CD4-positive, alpha-beta T cell treated with Interferon gamma for 1 hour (primary cell): ENCODE measurements at places on chromosomes 1 and 21.

GRCh38 chr1:77143529-77144121, 75.6 kb downstream of the PIGK start:
- no peak for DNase-seq

- no peak for DNase-seq
These were observed 239.2 kb downstream of the SMYD3 start for GRCh38 chr1:246267896-246268295.

GRCh38 chr1:229227298-229227919, 43.5 kb upstream of the RAB4A start:
- DNase-seq, result peak; percentile 79

- DNase-seq, result no peak
These were observed 18.6 kb downstream of the DCAF8 start for GRCh38 chr1:160243767-160244166.

DNA sequence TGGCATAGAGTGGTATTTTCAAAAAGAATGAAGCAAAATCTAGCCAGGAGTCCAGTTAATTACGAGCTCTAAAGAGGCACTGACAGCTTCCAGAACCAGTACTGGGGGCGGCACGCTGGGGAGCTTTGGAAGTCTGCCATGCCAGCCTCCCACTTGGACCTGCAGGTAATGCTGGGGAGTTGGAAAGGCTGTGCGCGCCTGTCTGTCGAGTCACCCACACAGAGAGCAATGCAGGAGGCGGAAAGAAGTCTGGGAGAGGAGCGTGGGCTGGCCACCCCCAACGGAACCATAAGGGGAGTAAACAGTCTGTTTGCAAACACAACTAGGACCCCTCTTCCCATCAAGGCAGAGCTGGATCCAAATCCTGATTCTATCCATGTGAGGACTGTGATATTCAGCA, 84.5 kb downstream of the BEND5 start:
- DNase-seq, result no peak

DNA sequence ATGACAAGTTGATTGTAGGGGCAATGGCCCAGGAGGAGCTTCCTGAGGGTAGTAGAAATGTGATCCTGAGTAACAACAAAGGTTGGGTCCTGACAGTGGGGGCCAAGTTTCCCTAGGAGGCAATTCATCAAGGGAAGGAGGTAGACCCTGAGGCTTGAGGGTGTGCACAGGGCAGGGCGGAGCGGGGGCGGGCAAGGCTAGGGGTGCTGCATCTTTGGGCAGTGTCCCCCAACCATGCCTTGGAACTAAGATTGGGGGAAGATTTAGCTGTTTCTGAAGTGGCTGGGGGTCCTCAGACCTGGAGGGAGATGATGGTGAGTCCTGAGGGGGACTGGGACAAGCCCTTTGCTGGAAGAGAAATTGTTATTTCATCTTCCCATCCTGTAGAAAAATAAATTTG, 50.9 kb downstream of the HUNK start:
- no peak for DNase-seq

GRCh38 chr1:192824511-192824910, 15.7 kb downstream of the RGS2 start:
- DNase-seq, result no peak

DNA sequence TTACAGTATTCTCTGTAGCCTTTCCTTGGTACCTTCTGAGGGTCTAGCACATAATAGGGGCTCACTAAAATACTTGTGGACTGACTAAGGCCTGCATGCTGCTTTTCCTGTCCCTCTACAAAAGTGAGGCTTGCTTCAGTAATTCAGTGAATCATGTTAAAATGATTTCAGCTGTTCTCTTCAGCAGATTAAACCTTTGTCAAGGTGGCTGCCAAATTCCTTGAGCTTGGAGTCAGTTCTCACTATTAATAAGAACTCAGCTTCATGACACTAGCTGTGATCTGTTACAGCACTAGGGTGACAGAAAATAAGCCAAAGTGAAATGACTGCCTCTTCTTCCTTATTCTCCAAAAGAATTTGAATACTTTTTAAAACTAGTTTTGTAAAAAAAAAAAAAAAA, 128.8 kb downstream of the KCNN3 start:
- no peak for DNase-seq

GRCh38 chr1:188590641-188591040, 1761.9 kb downstream of the PLA2G4A start:
- DNase-seq, result no peak

DNA sequence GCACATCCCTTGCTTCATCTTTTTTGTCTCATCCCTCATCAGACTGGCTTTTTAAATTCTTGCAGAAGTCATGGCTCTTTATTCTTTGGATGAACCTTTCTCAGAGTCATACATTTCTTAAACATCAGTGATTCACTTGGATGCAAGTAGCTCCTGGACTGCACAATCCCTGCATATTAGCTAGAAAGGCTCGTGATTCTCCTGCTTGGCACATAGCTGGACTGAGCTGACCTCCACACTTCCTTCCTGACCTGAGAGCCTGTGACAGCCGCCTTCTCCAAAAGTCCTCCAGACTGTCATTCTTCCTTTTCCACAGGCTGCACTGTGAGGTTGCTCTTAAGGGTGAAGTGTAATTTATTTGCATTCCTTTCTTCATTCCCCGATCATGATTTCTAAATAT, 109.4 kb downstream of the RGL1 start:
- no peak for DNase-seq

GRCh38 chr1:213374369-213374768, 323.3 kb downstream of the RPS6KC1 start:
- DNase-seq, result no peak

DNA sequence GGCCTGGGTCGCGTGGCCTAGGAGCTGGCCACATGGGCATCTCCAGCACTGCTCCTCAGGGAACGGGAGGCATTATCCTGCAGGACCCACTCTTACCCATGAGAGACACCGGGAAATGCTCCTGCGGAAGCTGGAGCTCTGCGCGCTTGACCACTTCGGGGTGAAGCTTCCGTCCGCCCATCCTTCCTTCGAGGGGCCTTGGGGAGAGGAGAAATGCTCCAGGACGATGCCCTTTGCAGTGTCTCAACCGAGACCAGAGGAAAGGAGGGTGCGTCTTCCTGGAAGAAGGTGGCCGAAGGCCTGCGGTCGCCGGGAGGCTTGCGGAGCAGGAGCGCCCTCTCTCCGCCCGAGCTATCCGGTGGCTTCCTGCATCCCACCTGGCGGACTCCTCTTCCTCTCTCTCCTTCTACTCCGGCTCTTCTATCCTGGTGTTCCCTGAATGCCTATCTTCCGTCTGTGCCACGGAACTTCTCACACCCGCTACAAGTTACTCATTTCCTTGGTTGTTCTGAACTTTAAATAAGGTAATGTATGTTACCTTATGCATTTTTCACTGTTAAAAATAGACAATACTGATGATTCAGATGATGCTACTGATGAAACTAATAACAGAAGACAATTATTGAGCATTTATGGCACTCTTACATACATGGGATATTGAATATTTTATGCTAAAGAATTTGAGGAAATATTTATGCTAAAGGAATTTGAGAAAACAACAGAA, 91.4 kb downstream of the PRKAB2 start:
- DNase-seq, result no peak

DNA sequence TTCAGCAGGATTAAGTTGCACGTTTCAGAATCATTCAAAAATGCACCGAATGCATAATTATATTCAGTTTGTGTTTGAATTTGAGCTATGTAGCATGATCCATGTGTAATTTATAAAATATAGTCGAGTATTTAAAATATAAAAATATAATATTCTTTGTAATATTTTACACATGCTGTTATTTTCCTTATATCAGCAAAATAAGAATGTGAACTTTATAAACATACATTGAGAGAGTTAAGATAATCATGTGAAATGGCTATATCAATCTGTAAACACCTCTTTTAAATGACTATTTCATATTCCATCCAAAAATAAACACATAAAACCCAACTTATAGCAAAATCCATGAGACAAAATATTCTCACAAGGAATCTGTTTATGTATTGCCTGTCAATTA, 303.7 kb downstream of the LRRC7 start:
- no peak for DNase-seq

DNA sequence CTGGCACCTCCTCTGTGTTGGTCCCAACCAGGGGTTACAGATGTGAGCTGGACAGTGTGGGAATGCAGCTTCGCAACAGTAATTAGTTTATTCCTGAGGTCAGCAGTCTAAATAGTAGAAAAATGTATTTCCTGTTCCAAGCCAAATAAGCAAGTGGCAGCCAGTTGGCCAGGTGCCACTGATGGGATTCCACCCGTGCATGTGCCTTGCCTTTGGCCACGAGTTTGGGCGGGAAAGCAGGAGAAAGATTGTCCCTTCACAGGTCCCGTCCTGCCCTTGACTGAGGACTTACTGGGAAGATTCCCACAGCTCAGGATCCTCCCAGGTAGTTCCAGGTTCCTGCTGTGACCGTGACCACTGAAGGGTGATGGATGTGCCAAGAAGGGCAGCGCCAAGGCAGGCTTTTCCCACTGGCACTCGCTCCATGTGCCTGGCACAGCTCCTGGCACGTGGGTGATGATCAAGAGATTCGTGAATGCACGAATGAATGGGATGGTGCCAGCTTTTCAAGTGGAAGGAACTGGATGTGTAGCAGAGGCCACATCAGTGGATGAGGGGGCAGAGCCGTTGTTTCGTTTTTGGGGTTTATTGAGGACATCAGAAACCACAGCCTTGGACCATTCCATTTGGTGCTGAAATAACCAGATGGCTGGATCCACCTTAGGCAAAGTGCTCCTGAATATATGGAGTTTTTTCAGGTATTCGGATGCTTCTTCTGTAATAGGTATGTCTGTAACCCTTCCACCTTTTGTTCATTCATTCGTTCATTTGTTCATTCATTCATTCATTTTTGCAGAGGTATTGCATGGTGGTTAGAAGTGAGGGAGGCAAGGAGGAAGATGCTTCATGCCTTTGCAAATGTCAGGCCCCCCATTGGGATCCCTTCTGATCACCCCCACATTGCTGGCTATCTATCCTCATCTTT, 62.4 kb upstream of the WNT4 start:
- no peak for DNase-seq

DNA sequence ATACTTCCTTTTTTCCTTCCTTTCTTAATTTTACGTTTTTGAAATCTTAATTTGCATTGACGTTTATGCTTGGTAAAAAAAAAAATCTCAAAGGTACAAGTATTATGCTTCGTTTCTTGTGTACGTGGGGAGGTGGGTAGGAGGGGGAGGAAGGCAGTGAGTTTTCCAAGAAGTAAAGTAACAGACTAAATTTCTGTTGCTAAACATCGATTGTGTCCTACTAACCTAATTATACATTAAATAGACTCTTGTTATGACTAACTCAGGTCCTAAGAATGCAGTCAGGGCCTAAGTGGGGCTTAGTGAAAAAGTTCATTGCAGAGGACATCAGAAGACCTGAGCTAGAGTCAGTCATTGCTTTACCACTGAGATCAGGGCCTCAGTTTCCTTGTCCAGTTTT, 17.5 kb downstream of the NEK7 start:
- peak; percentile 14 for DNase-seq

DNA sequence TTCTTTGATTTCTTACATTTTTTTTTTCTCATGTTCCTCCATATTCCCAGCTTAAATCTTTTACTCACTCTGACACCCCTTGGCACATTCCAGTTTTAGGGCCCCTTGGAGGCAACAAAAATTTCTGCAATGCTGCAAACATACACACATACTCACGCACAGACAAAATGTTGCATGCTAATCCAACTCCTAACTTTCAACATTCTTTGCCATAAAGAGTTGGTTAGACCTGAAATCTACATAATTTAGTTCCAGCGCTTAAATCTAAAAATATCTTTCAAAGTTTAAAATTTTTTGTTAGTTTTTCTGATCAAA, 103.9 kb downstream of the PTPN14 start:
- DNase-seq, result no peak

DNA sequence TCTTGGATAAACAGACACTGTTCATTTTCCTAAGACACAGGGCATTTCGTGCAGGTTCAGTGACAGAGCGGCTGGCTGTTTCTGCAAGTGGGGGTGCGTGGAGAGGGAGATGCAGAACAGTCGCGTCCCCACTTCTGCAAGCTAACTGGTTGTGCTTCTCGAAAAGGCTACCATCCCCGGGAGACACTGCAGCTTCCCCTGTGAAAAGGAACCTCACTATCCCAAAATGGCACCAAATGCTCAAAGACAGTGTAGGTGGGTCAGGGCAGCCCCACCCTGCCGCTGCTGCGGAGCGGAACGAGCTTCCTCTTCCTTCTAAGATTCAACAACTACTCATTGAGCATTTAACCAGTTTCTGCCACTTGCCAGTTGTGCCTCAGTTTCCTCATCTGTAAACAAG, 19.2 kb upstream of the BACE2 start:
- DNase-seq, result no peak

DNA sequence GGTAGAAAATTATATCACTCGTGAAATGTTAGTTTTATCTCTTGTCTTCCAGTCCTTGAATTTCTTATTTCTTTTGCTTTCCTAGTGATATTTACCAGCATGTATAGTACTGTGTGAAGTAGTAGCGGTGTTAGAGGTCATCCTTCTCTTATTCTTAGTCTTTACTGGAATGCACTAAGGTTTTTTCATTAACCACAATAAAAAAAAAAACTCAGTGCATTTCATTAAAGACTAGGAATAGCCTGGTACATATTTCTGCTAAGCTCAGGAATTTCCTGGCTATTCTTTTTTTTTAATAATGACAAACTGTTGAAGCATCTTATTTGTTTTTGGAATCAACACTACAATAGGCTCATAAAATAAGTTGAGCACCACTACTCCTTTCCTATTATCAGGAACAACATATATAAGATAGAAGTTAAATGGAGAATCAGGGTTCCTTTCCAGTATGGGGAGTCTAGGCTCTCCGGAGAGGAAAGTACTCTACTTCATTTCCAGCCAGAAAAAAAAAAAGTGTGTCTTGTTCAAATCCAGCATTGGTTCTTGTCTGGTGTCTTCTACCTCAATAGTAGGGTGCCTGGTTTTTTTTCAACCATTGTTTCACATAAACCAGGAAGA, 60.0 kb downstream of the TNFSF18 start:
- DNase-seq, result no peak

DNA sequence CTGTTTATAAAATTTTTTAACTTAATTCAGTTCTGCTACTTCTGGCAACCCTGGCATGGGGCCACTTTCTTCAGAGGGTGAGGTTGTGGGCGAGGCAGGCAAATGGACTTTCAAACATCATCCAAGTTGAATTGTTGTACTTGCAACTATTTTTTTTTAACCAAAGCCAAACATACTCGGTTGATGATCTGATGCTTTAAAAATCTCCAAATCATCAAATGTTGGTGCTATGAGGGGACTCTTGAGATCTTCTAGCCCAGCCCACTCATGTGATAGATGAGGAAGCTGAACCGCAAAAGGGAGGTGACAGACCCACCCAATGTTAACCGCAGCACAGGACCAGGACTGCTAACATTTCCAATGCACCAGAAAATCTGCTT, 6.7 kb downstream of the SLC1A7 start:
- peak; percentile 13 for DNase-seq

- DNase-seq, result no peak
These were observed 208.9 kb upstream of the POGK start for GRCh38 chr1:166630369-166630768.
